ENCODE measurements at places on chromosomes 6 and 20.
A peak's percentile ranks its signal among the peaks of the same experiment; 100 is the strongest.

DNA sequence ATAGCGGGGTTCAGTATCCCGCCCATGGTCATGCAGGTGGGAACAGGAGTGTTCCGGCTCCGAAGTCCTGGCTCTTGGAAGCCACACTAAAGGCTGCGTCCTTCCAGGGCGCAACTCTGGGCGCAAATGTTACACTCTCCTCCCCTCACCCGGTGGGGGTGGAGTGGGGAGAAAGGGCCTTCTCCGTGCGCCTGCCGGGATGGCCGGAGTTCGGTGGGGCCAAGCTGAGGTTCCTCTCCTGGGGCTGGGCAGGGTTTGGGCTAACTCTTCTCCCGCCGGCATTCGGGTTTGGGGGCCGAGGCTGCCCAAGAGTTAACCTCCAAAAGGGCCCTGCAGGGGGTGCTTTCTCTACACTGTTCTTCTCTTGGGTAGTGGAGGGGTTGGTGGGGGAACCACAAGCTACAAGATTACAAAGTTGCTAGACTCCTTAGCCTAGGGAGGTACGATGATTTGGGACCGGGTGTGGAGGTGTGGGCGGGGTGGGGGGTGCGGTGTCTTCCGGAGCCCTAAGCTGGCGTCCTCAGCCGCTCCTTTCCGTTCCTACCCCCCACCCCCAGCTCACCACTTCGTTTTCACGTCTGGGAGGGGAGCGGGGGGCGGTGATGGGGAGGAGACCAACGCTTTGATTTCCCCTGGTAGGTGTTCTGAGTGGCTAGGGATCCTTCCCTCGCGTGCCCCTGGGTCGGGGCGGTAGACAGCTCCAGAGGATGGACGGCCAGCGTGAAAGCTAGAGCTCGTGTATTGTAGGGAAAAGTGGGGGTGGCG lies 12.3 kb downstream of the NRN1 start:
- DNase-seq = no peak

GRCh38 chr6:123169774-123170095 lies 173.7 kb downstream of the CLVS2 start:
- no peak for DNase-seq

DNA sequence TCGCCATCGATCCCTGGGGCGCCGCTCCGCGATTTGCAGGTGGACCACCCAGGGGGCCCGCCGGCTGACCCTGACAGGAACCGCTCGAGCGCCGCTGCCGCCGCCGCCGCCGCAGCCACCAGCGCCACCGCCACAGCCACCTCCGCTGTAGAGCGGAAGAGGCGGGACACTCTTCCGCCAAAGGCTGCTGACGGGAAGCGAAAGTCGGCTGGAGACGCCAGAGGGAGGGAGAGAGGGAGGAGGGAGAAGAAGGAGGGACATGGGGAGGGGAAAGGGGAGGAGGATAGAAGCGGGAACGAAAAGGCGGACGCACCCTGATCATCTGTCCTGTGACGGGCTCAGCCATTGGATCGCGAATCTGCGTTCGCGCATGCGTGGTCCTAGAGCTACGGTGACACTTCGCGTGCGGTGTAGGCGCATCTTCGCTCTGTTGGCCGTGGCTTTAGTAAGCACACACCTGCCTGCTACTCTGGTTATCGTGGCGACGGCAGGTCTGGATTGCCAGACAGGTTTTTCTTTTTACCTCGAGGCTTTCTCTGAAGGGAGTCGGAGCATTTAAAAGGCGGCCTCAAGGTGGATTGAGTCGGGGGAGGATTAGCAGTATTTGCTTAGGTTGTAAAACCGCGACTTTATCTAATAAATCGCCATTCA lies at the start of gene TMEM30A:
Gene TMEM30A (minus strand): TSS at position 161 of the 651 bp plus-strand sequence. CDS start 154 bp downstream, at position 7.
- DNase-seq = peak; percentile 83

GRCh38 chr6:110422444-110422822 lies 7.1 kb upstream of the DDO start:
- no peak for DNase-seq

- DNase-seq = no peak
Observed at GRCh38 chr6:46323312-46323965, 152.7 kb upstream of the ENPP5 start.

DNA sequence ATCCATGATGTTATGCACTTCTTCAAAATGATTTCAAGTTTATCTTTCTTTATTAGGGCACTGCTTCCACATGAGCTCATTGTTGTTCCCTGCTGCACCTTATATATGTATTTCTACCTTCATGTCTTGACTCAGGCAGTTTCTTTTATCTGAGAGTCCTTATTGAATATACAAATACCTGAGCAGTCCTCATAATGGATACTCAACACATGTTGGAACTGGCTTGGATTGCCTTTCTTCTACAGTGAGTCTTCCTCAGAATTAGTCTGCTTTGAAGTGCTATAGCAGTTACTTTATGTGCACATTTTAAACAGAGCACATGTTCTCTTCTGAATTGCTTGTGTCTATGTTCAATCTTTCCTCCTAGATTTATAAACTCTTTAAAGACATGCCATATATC lies 45.3 kb upstream of the LOC128125822 start:
- no peak for DNase-seq

- DNase-seq = no peak
Observed at GRCh38 chr20:3818155-3819151, 1.9 kb upstream of the AP5S1 start.

DNA sequence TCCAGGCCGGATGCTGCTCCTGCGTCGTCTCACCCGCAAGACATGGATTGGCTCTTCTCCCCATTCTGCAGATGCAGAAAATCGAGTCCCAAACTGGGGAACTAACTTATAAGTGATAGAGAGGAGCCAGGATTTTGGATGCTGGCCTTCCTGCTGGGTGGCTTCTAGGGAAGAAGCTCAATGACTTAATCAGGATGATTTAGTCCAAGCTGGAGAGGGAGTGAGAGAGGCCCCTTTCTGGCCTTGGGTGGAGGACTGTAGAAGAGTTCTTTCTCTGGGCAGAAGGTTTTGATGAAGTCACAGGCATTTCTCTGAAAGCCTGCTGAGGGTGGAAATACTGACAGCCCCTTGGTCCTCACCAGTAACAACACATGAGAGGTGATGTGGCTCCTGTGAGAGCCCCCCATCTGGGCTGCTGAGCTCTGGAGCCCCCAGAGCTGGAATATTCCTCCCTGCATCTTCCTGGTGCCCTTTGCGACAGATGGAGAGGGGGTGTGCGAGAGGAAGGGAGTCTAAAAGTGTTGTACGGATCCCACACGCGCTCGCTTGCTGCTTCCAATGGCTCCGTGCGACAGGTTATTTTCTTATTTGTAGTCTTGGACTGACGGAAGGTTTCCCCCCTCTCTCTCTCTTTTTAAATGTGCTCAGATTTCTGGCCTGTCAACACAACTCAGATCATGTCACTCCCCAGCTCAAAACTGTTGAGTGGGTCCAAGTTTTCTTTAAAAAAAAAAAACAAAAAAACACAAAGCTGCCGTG lies 3.5 kb downstream of the SIRPA start:
- DNase-seq = no peak

DNA sequence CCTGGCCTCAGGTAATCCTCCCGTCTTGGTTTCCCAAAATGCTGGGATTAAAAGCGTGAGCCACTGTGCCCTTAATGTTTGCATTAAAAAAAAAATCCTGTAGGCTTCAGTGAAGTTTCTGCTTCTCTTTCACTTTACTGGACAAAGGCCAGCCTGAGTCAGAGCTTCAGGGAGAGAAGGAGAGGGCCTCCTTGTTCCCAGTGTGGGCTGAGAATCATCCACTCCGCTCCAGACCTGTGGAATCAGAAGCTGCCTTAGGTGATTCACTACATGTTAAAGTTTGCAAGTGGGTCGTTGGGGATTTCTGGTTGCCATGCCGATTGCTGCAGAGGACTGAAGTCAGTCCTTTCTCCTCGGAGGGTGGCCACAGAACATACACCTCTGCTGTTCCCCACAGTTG lies 113.3 kb upstream of the EEF1E1 start:
- DNase-seq = no peak

GRCh38 chr20:444862-445426 lies 17.4 kb downstream of the TBC1D20 start:
- no peak for DNase-seq

DNA sequence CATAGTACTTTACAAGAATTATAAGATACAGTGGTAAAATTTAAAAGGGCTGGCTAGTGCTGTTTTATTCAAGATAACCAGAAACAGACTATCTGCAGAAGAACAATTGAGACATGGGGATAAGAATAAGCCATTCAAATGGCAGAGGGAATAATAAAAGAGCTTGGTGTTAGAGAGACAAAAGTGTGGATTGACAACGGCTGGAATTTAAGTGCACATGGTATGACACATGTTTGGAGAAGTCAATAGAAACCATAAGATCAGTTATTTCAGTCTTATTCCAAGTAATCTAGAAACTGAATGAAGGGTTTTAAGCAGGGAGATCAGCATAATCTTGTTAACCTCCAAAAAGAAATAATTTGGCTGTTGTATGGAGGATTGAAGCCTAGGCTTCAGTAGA lies 1205.5 kb upstream of the CITED2 start:
- no peak for DNase-seq

GRCh38 chr6:18532139-18532538 lies 145.0 kb downstream of the RNF144B start:
- DNase-seq = no peak
